ENCODE measurements at places on chromosomes 11 and 22.

DNA sequence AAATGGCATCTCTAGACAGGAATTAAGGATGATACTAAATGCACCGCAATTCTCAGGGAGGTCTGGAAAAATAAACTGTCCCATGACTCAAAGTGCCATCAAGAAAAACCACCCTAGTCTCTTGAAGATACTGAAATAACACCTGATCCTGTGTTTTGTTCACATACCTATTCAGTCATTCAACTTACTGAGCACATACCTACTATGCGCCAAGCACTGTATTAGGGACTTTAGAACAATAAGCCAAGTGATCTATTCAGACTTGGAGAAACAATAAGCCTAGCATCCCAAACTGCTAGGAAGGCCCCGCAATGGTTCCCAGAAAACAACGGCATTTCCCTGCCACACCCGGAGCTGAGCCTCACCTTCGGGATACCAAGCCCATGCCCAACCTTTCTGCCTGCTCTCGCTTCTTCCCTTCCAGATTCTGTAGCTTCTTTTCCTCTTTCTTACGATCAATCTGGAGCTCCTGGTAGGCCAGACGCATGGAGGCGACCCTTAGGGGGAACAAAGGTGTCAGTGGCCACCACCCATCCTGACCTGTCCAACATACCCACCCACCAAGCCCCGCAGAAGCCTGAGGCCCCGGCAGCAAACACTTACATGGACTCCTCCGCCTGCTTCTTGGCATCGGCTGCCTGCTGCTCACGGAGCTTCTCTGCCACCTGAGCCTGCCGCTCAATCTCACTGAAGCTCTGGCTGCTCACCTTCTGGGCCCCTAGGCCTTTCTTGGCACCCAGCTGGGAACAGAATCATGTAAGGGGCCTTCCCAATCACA is 5.4 kb downstream of the ARFGAP2 start:
- no peak for DNase-seq

- DNase-seq: no peak
Measured at GRCh38 chr22:50078761-50079160, 6.5 kb downstream of the MLC1 start.

- DNase-seq: no peak
Measured at GRCh38 chr11:111449696-111450479, 62.3 kb downstream of the BTG4 start.

DNA sequence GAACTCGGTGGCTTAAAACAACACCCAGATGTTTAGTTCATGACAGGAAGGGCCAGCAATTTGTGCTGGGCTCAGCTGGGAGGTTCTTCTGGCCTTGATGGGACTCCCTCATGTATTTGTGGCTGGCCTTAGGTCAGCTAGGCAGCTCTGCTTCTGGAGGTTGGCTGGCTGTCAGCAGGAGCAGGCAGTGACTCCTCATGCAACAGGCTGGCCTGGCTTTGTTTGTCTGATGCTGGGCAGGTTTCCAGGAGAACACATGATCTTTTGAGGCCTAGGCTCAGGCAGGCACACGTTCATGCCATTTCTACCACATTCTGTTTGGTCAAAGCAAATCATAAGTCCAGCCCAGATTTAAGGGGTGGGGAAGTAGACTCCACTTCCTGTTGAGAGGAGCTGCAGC is 571.2 kb downstream of the TBC1D22A start:
- DNase-seq: no peak

- DNase-seq: no peak
Measured at GRCh38 chr11:69711822-69712801, 8.3 kb upstream of the FGF19 start.

- no peak for DNase-seq
Measured at GRCh38 chr11:68471360-68472340, 11.1 kb downstream of the PPP6R3 start.

DNA sequence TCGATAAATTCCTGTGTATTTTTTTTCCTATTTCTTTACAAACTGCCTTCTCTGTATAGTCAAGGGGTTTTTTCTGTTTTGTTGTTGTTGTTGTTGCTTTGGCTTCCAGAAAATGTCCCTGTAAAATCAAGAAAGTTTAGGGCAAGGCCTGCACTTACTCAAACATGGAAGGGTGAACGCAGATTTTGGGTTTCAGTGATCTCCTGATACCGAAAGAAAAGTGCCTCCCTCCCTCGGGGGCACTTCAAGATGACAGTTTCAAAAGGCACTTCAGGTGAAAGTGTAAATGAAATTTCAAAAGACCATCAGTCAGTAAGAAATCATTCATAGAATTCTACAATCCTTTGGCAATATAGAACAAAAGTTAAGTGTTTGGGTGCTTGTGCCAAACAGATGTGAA is 43.4 kb upstream of the TMPRSS4 start:
- DNase-seq: no peak

DNA sequence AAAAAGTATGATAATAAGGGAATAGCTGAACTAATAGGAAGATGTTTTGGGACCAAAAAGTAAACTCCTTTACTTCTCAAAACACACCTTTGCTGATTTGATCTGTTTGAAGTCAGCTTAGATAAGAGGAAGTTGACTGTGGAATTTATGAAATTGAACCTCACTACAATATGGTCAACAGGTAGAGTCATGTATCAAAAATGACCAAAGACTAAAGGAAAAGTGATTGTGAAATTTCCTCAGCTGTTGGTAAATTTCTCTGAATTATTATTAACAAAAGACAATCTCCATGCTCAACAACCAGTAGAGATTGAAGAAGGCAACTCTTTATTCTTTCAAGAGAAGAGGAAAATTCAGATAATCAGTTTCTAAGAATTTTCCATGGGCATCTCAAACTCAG is 826.5 kb downstream of the KCNA4 start:
- DNase-seq: no peak

- peak; percentile 69 for DNase-seq
Measured at GRCh38 chr22:24440718-24441405, 13.5 kb downstream of the ADORA2A start.

GRCh38 chr11:126113012-126113411 is 50.3 kb upstream of the CDON start:
- DNase-seq: no peak

Measured in G401 (cell line).